ENCODE measurements at places on chromosomes 6 and 20.

DNA sequence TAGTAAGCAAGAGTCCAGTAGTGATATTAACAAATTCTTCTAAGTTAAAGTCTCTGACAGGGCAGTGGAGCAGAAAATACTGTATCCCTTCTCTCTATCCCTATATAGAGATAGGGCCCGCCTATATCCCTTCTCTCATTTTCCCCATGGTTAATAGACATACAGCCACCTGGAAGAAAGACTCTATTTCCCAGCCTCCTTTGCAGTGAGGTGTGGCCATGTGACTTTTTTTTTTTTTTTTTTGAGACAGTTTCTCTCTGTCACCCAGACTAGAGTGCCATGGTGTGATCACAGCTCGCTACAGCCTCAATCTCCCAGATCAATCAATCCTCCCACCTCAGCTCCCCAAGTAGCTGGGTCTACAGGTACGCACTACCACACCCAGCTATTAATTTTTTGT is 16.7 kb upstream of the CDK5RAP1 start:
- no peak for DNase-seq

DNA sequence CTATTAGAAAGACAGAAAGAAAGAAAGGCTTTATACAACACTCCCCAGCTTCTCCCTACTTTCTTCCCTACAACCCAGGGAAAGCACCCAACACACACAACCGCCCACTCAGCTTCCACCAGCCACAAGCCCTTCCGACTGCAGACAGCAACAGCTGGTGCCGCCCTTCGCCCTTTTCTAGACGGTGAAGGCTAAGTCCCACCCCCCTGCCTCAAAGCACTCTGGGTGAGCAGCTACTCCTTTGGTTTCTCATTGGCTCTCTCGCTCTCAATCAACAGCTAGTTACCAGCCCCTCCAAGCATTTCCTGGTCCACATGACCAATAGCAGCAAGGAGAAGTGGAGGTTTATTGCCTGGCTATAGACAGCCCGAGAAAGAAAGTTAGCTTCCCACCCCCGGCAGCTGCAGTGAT is 230.1 kb upstream of the MOCS1 start:
- DNase-seq, result no peak

GRCh38 chr20:43863330-43863729 is 51.3 kb upstream of the TOX2 start:
- no peak for DNase-seq

DNA sequence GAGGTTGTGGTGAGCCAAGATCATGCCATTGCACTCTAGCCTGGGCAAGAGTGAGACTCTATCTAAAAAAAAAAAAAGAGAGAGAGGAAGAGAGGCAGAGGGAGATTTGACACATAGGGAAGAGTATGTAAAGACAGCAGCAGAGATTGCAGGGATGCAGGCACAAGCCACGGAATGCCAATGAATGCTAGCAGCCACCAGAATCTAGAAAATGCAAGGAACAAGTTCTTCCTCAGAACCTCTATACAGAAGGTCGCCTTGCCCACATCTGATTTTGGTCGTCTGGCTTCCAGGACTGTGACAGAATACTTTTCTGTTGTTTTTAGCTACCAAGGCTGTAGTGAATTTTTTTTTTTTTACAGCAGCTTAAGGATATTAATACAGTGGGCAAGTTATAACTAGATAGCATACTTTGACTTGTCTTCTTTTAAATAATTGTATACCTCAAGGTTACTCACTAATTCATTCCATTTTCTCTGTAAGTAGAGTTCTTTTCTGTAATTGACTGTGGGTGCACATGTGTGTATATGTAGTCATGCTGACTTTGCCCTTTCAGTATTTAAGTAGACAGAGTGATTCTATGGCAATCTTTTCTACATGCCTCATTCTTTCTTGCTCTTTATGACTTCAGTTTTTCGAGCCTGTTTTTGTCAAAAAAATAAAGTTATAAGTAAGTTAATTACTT is 402.2 kb downstream of the GJA1 start:
- DNase-seq, result no peak

DNA sequence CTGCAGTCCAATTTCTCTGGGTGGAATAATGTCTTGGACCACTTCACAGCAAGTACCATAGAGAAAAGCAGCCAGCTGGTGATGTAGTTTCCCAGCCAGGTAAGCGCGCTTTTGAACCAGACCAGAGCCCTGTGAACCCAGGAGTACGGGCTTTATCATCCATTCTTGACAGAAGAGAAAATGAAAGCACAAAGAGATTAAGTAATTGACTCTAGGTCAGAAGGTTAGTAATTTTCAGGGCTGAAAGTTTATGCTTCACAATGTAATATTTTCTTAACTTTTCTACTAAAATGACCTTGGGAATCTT is 7.1 kb upstream of the UST start:
- DNase-seq, result no peak

DNA sequence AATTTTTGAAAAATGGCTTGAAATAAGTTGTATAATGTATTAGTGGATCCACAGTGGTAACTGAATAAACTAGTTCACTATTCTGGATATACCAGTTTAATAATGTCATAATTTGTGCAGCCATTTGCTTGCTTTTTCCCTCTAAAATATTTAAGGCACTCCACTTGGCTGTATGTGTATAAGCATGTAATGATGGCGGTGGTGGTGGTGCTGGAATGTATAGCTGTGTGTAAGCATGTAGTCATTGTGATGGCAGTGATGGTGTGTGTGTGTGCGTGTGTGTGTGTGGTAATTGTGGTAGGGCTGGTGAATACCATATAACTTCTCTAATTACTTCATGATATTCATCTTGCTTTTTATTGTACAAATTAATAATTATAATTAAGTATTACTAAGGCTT is 89.2 kb upstream of the HIVEP1 start:
- no peak for DNase-seq

DNA sequence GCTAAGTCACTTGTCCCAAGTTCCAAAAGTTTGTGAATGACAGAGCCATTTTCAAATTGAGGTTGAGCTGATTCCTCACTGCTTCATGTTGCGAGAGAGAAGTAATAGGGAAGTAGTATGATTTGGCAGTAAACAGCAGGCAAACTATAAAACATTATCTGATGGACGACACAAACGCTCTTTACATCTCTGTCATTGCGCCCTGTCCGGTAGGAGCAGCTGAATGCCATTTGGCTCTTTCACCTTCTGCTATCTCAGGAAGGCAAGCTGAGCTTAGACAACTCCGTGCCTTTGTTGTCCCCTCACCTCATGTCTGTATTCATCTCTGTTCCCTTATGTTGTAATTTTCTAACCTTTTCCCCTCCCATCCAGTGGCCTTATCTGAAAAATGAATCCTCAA is 440.7 kb upstream of the FLRT3 start:
- no peak for DNase-seq

DNA sequence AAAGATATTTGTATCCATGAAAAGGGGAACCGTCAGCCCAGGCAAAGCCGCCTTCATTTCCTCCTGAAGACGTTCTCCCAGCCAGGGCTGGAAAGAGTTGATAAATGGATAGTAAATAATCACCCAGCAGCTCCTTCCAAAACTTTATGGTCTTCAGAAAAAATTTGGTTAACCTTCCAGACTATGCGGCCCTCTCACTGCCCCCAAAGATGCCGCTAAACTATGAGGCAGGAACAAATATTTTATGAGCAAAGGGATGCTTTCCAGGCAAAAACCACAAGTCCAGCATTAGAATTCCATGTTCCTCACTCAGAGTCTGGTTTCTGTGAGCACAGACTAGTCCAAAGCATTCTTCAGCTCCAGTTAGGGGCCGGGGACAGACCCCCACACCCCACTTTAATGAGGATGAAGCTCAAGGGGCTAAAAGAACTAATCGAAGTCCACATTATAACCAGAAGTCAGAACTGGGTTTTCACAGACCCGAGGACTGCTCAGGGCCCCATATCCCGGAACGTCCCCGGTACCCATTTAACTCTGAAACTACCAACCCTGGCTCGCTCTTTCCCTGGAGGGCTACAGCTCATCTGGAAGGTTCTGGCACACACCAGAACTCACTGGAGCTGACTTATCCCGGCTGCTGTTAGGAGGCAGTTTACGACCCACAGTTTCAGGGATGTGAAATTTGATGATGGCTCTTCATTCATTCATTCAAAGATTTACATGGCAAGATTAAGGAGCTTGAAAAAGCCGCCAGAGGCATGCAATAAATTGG is 29.4 kb downstream of the BMP7 start:
- no peak for DNase-seq

- no peak for DNase-seq
Measured at GRCh38 chr6:83770910-83771309, 62.0 kb upstream of the SNAP91 start.

- DNase-seq, result no peak
Measured at GRCh38 chr20:53413186-53413631, 180.4 kb downstream of the ZNF217 start.

GRCh38 chr6:106444777-106445507 is 84.4 kb downstream of the CRYBG1 start:
- DNase-seq, result peak; percentile 49

- peak; percentile 64 for DNase-seq
Measured at GRCh38 chr6:11613858-11614257, 76.3 kb downstream of the TMEM170B start.

GRCh38 chr20:33399924-33400323 is 1.4 kb downstream of the CDK5RAP1 start:
- no peak for DNase-seq

- no peak for DNase-seq
Measured at GRCh38 chr6:159118924-159119323, 50.3 kb upstream of the FNDC1 start.

DNA sequence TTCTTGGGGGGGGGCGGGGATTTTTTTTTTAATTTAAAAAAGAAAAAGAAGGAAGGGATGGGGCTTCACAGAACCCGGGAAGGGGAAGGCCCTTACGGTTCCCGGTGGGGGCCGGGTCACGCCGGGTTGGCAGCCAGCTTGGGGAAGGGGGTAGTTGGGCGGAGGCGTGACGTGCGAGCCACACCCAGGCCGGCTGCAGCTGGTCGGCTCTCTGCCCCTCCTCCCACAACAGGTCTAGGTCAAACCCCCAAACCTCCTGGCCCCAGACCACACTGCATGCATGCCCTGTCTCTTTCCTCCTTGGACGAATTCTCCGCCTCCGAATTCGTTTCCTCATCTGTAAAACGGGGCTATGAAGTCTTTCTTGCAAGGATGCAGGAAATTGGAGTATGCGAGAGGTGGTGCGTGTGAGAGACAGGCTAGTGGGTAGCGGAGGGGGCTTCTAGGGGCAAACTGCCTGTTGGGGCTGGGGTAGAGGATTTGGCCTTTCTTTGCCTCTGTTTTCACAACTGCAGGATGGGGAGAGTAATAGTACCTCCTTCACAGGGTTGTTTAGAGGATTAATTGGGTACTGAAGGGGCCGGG is 828 bp downstream of the HCK start:
- no peak for DNase-seq

DNA sequence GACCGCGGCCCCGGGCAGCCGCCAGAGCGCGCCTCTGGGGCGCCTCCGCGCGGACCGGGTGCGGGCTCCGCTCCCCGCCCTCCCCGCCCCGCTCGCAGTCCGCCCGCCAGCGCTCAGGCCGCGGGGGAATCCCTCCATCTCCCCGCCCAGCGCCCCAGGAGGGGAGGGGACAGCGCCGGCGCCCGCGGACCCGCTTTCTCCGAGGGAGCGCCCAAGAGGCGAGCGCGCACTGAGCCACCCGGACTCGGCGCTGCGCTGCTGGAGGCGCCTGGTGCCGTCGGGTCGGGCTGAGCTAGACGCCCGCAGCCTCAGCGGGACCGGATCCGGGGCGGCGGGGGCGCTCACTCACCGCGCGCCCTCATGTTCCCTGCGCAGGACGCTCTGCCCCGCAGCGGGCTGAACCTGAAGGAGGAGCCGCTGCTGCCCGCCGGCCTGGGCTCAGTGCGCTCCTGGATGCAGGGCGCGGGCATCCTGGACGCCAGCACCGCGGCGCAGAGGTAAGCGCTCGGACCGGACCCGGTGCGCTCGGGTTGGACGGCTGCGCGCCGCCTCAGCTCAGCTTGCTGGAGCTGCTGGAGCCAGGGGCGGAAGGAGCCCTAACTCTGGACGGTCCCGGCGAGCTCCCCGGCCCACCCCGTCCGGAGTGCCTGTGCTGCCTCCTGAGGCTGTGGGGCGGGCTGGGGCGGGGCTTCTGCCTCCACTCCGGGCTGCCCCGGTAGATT is 867 bp downstream of the EBF4 start:
- no peak for DNase-seq

DNA sequence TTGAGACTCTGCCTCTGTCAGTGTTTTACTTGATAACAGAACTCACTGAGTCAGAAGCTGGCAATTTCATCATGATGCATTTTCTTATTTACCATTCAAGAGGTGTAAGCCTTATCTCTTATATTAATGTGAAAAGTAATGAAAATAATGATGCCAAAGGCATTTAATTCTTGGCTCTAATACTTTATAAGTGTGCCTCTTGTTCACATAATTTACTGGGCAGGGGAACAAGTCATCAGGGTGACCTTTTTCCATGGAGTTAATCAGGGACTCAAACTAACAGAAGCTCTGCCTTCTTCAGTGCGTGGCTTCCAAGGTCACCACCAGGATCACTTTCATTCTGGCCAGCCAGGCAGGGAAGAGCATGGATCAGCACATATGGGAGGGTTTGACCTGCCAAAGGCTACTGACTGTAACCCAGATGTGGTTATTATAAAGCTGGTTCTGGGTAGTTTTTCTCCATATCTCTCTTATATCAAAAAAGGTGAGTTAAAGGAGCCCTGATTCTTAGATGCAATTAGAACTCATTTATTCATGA is 5.2 kb upstream of the PLCB1 start:
- no peak for DNase-seq

GRCh38 chr6:158648682-158649131 is 1.1 kb upstream of the SYTL3 start:
- peak; percentile 75 for DNase-seq

DNA sequence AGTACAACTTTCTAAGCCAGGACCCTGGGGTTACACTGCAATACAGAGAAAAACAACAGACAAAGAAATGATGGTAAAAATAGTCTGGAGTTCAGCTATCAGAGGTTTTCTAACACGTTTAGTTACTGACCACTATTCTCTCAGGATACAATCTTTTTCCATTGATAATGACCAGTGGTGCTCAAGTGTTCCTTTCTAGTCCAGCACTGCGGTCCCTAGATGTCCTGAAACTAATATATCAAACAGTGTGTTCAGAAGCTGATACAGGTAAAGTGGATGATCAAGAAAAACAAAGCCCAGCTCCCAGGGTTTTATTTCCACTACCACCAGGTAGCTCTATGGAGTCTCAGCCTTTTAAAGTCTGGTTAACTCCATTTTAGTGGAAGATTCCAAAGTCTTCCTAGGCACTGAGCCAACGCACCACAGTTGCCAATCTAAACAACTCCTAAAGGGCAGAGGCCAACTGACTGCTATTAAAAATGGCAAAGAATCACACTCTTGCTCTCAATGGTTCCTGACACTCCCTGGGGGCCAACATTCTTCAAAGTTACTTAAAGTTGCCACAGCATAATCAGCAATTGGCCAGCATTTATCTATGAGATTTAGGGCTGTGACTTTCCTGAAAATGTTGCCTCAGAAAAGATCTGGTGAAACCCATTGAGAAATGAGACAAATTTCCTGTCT is 38.2 kb downstream of the DZANK1 start:
- no peak for DNase-seq

DNA sequence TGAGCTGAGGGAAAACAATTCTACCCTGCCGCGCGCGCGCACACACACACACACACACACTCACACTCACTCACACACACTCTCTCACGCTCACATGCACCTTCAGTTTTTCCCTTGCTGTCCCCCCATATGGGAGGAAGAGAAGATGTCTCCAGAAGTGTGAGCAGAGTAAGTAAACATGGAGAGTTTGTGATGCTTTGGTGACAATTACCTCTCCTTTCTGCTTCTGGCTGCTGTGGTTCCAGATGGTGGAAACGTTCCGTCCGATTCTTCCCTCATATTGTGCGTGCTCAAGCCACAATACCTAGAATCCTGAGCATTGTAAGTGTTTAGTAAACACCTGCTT is 86.7 kb downstream of the LINC00237 start:
- DNase-seq, result no peak

- DNase-seq, result no peak
Measured at GRCh38 chr20:41175201-41175651, 37.9 kb downstream of the PLCG1 start.
